Activated T-cell treated with anti-CD3 and anti-CD28 coated beads, Interleukin-2, amount 50 U/mL, for 4 hours (primary cell): ENCODE measurements at places on chromosomes 16 and 17. TPM values are rescaled to one million over a fixed set of nuclear protein-coding genes. Genes with fewer than 3 reads are reported as not detected.

The SYT17 gene
- total RNA-seq: 0.19 TPM

The KREMEN2 gene
- total RNA-seq: 0.11 TPM

The TEX14 gene
- 0.43 TPM for total RNA-seq

The EFCAB5 gene
- 0.15 TPM for total RNA-seq

The HOXB8 gene
- total RNA-seq: 0.14 TPM

The PHB1 gene
- 628 TPM for total RNA-seq

The MYH13 gene
- not detected for total RNA-seq

The KRTAP16-1 gene
- total RNA-seq: not detected

The CACNA1H gene
- total RNA-seq: 0.41 TPM

The LITAFD gene
- not detected for total RNA-seq

The CD79B gene
- 21.6 TPM for total RNA-seq

The BIRC5 gene
- total RNA-seq: 8.5 TPM

The CCL2 gene
- total RNA-seq: 0.37 TPM

DNA sequence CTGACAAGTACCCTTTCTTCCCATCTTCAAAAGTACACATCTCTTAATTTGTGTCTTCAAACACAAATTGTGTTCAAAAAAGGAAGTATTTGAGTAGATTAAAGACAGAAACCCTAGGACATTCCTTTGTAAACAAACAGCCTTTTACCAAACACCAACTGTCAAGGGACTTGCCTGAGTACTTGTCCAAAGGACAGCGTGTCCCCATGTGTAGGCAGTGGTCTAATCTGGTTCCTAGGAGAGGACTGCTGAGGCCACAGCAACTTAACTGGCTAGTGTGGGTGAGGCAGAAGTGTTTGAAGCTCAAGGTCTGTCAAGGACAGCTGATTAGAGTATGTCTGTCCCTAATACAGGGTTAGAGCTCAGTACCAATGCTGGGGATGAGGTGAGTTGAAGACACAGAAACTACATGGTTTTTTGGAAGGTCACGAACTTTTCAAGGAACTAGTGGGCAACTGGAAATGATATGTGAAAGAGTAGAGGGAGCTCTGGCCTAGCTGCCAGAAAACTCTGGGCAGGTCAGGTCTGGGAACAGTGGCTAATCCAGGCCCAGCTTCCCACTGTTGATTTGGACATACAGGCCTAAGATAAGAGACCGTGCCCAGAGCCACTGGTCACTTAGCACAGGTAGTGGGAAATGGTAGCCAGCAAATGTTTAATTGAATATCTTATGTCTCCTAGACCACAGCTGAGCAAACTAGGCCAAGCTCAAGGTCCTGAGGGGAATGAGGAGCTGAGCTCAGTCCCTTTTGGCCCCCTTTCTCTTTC is 10.1 kb downstream of the HMOX2 start:
- no peak for DNase-seq

DNA sequence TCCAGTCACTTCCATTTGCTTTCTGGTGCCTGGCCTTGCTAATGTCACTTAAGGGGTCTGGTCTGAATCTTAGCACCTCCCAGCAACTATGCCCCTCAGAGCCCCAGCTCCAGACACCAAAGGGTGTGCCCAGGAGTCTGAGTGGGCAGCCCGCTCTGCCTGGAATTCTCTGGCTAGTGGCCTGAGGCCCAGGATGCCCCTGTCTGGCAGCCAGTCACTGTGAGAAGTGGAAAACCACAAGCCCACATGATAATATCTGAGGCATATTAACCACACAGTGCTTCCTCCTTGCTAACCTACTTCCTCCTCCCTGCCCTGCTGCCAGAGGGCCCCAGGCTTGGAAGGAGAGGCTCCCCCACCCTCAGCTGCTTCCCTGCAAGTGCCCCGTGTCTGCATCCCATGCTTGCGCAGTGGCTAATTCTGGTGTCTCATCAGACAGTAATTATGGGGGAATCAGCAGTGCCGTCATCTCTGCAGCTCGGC is 14.0 kb downstream of the SRCIN1 start:
- no peak for DNase-seq

- DNase-seq: no peak
Measured at GRCh38 chr16:87515475-87516330, 22.9 kb upstream of the ZCCHC14 start.

GRCh38 chr16:61797961-61798507 is 238.2 kb downstream of the CDH8 start:
- DNase-seq: no peak

DNA sequence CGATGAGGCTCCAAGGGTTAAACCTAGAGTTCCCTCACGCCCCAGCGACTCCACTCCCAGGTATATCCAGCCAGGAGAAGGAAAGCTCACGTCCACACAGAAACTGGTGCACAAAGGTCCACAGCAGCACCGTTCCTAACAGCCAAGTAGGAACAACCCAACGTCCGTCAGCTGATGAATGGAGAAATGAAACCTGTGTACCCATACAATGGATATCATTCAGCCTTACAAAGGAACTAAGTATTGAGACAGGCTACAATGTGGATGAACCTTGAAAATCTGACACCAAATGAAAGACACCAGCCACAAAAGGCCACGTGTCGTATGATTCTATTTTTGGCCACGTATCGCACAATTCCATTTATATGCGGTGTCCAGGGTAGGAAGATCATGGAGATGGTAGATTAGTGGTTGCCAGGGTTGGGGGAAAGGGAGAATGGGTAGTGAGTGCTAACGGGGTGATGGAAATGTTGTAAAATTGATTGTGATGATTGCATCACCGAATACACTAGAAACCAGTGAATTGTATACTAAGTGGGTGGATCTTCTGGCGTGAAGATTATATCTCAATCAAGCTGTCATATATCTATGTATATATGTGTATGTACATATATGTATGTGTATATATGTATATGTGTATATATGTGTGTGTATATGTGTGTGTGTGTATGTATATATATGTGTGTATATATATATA is 30.1 kb downstream of the NLRC3 start:
- DNase-seq: no peak

- no peak for DNase-seq
Measured at GRCh38 chr17:82881900-82882714, 42.3 kb upstream of the ZNF750 start.

DNA sequence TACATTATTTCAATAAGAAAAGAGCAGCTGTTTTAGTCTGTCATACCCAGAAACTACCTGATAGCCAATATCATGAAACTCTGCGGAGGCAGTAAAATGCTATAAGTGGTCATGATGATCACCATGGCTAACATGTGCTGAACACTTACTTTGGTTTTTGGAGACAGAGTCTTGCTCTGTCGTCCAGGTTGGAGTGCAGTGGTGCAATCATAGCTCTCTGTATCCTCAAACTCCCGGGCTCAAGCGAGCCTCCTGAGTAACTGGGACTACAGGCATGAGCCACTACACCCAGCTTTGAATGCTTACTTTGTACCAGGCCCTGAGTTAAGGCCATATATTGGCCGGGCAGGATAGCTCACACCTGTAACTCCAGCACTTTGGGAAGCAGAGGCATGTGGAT is 101.2 kb upstream of the DHX40 start:
- no peak for DNase-seq

DNA sequence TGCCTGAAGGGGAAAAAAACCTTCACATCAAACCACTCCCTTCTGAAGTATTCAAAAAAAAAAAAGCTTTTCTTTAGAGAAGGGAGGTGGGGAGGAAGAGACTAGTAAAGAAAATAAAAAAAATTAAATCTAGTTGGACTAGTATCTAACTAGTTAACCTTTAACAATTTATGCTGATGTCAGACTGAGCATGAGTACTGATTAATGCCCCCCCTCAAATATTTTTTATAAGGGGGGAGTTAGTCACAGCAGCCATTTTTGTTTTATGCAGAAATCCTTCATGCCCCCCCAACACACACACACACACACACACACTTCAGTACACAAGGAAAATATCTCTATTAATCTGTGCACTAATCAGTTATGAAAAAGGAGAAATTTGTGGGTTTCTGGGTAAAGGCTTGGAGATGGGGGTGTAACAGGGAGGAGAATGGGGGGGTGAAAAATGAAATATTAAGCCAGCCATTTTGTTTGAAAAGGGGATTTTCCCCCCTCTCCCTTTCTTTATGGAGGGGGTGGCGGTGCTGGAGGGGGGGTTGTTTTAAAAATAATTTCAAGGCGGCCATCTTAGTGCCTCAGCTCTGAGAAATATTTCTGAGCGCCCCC is 4.7 kb upstream of the CHD3 start:
- DNase-seq: peak; percentile 23

DNA sequence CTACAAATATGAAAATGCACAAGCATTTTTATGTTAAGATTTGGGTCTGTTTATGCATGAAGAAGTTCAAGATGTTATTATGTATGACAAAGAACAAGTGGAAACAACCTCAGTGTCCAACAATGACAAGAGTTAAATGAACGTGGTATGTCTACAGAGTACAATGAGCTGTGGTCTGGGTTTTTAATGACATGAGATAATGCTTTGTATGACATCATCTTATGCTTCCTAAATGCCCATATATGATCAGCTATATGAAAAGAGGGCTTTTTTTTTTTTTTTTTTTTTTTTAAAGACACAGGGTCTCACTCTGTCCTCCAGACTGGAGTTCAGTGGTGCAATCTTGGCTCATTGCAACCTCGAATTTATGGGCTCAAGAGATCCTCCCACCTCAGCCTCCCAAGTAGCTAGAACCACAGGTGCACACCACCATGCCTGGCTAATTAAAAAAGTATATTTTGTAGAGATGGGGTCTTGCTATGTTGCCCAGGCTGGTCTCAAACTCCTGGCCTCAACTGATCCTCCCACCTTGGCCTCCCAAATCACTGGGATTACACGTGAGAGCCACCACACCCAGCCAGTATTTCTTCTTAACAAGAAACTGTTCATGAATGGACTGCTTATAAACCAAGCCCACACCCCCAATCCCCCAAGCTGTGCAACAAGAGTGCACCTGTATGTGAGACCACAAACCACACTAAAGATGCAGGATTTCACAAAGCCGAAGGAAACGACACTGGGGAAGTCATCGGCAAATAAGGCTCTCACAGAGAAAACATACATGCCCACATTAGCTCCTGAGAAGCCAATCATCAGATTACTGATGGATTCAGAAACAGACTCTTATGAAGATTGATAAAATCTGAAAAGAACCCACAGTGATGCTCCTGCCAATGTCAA is 114.5 kb downstream of the CPPED1 start:
- DNase-seq: no peak

GRCh38 chr16:16041196-16041892 is 91.9 kb downstream of the ABCC1 start:
- no peak for DNase-seq

DNA sequence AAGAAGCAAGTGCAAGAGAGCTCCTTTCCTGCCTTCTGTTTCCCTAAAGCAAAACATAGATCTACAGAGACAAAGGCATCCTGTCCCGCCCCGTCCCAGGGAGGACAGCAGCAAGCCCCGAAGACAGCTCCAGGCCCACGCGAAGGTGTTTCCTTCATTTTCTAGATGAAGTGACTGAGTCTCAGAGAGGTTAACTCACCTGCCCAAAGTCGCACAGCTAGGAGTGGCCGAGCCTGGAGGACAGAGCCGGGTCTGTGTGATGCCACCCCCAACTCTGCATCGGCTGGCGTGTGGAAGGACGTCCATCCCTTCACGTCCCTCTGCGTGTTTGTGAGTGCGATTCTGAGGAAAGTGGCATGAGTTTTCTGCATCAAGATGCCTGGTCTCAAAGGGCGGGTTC is 187.2 kb upstream of the CHMP6 start:
- no peak for DNase-seq

- DNase-seq: no peak
Measured at GRCh38 chr17:70278844-70279462, 109.6 kb downstream of the KCNJ2 start.

GRCh38 chr16:71894229-71894920 is 956 bp upstream of the IST1 start:
- DNase-seq: peak; percentile 28

GRCh38 chr16:50830698-50831097 is 88.8 kb downstream of the CYLD start:
- DNase-seq: no peak

- DNase-seq: no peak
Measured at GRCh38 chr16:15954814-15955151, 5.4 kb downstream of the ABCC1 start.

GRCh38 chr16:17369421-17370222 is 101.1 kb downstream of the XYLT1 start:
- DNase-seq: peak; percentile 49

DNA sequence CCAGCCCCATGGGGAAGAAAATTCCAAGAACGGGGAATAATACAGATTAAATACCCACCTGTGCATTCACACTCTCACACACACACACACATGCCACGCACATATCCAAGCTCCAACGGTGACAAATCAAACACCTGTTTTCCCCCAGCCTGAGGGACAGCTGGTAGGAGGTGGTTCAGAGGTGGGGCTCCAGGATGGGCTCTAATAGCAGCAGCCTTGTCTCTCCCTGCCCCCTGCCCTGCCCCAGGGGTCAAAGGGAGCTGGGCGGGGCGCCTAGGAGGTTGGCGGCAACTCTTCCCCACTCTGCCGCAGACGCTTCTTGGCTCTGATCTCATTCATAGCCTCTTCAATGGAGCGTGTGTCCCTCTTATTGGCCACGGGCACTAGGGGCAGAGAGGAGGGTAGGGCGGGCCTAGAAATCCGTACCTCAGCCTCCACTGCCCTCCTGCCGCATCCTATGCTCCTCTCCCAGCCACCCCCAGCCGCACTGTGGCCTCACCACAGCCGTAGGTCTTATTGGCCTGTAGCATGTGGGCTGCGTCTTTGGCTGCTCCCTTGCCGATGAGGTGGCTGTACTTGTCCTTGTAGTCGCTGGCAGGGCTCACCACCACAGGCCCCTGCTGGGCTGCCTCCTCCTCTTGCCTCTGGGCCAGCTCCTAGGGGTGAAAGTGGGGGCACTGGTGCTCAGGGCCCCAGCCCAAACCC is 8.2 kb downstream of the SPAG7 start:
- no peak for DNase-seq

GRCh38 chr17:39306509-39307212 is 80.9 kb upstream of the STAC2 start:
- no peak for DNase-seq

GRCh38 chr17:50043290-50044148 is 12.4 kb upstream of the ITGA3 start:
- no peak for DNase-seq

DNA sequence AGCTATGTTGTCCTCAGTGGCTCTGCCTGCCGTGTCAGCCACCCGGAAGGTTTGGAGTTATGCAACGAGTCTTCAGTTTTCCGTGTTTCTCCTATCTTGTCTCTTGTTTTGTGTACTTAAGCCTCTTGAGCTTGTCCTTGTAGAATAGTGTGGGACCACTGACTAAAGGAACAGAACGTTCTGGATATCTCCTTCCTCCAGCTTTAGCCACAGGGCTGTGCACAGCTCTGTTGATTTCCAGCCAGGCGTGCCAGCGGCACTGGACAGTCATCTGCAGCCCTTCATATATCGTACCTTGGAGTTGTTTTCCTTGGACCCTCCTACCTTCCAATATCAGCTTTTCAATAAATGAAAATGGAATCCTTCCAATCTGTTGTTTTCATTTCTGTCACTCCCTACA is 39.8 kb downstream of the TMEM11 start:
- DNase-seq: no peak

DNA sequence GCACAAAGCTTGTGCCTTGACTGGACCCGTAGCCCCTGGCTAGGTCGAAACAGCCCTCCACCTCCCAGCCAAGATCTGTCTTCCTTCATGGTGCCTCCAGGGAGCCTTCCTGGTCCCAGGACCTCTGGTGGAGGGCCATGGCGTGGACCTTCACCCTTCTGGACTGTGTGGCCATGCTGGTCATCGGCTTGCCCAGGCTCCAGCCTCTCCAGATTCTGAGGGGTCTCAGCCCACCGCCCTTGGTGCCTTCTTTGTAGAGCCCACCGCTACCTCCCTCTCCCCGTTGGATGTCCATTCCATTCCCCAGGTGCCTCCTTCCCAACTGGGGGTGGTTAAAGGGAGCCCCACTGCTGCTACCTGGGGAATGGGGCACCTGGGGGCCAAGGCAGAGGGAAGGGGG is 3.5 kb downstream of the CTRL start:
- no peak for DNase-seq
